ENCODE measurements at places on chromosomes 7 and 10. TPM values are rescaled to one million over a fixed set of nuclear protein-coding genes. Genes with fewer than 3 reads are reported as not detected.
A peak's percentile ranks its signal among the peaks of the same experiment; 100 is the strongest.

DNA sequence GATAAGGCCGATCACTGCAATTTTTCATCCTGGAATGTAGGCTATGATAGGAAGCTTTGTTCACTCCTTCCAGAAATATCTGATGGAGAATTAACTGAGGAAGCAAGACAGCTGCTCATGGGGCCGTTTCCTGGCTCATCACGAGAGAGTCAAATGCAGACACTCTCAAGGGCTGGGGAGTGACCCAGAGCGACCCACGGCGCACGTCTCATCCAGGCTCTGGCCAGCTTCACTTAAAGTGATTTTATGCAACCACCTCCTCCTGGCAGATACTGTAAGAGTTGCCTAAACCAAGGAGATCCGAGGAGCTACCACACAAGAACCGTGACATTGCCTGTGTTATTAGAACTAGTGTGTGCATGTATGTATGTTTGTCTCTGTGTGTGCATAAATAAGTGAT is 530.8 kb downstream of the TCERG1L start:
- no peak for DNase-seq

DNA sequence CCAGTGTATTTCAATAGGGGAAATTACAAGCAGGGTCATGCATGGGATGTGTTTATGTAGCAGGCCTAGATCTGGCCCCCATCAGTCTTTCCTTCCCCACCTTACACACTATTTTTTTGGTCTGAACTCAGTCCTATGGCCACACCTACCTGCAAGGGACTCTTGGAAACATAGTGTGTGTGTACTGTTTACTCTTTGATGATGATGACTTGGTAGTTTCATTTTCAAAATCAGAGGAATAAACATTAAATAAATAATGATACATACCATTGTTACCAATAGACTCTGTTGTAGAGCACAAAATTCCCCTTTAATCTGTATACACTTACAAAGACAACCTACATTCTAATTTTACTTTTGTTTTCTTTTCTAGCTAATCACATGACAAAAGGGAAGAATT is 191.0 kb downstream of the ZEB1 start:
- no peak for DNase-seq

GRCh38 chr10:76618171-76618570 is 1019.4 kb downstream of the KCNMA1 start:
- no peak for DNase-seq

GRCh38 chr7:155928583-155928982 is 116.3 kb upstream of the SHH start:
- no peak for DNase-seq

- no peak for DNase-seq
Measured at GRCh38 chr7:136030867-136031318, 53.7 kb upstream of the MTPN start.

The SPAG6 gene
- total RNA-seq = not detected

- DNase-seq = no peak
Measured at GRCh38 chr10:47145290-47145934, 154.6 kb upstream of the GDF10 start.

The NDUFA5 gene
- 72.9 TPM for total RNA-seq

The PDE6C gene
- not detected for total RNA-seq

DNA sequence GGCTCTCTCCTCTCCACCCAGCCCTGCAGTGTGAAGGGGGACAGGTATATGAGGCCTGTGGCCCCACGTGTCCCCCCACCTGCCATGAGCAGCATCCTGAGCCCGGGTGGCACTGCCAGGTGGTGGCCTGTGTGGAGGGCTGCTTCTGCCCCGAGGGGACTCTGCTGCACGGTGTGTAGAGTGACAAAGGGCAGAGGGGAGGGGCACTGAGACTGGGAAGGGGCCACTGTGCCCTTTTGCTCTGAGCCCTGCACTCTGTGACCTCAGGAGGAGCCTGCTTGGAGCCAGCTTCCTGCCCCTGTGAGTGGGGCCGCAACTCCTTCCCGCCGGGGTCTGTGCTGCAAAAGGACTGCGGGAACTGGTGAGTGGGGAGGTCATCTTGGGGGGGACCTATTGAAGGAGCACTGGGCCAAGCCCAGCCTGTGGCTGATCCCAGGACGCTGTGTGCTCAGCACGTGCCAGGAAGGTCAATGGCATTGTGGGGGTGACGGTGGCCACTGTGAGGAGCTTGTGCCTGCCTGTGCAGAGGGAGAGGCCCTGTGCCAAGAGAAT is 15.0 kb upstream of the ZNF467 start:
- no peak for DNase-seq

DNA sequence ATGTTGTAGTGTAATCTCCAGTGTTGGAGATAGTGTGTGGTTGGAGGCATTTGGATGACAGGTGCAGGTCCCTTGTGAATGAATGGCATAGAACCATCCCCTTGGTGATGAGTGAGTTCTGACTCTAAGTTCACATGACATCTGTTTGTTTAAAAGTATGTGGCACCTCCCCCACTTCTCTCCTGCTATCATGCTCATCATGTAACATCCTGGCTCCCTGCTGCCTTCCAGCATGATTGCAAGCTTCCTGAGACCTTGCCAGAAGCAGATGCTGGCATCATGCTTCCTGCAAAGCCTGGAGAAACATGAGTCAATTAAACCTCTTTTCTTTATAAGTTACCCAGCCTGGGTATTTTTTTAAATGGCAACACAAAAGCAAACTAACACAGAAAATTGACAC is 499.0 kb upstream of the SEMA3D start:
- DNase-seq = no peak

The LIPA gene
- total RNA-seq = 32.9 TPM

DNA sequence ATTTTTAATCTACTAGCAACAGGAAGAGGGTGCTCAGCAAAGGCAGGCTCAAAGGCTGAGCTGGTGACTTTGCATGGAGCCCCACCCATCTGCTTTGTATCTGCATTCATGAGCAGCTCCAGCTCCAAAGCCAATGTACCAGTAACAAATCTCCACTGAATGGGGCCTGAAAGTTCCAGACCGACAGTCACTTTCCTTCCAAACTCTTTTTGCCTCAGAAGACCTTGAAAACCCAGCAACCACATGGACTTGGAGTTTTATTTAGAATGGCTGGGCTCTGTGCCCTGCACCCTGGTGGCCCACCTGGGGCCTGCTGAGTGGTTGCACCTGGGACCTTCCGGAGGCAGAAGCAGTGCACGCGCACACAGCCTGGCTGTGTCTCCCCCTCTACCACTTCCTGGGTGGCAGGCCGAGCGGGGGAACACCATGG is 195.0 kb upstream of the PLXNA4 start:
- no peak for DNase-seq

The MSS51 gene
- 3.1 TPM for total RNA-seq

The EVX1 gene
- not detected for total RNA-seq

DNA sequence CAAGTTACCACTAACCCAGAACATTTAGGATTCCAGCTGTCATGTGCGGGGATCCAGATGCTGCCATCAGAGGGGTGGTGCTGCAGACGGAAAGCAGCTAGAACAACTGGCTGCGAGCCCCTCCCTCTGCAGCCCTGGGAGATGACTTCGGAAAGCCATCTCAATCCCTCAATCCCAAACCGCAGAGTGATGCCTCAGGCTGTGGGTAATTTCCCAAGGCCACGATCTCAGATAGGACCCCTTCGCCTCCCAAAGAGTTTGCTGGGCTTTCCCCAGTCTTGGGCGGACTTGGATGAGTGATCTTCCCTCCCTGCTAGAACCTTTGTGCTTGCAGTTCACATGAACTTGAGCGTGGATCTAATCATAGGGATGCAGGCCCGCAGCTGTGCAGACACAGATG is 71.3 kb upstream of the EN2 start:
- no peak for DNase-seq

The CPA2 gene
- total RNA-seq = 0.90 TPM

The GAD2 gene
- 1.4 TPM for total RNA-seq

The ADAM12 gene
- 0.22 TPM for total RNA-seq

The ZNF804B gene
- not detected for total RNA-seq

GRCh38 chr7:79529214-79529880 is 75.9 kb upstream of the MAGI2 start:
- DNase-seq = no peak

GRCh38 chr7:148699024-148699781 is 500 bp downstream of the CUL1 start:
- DNase-seq = peak; percentile 59

DNA sequence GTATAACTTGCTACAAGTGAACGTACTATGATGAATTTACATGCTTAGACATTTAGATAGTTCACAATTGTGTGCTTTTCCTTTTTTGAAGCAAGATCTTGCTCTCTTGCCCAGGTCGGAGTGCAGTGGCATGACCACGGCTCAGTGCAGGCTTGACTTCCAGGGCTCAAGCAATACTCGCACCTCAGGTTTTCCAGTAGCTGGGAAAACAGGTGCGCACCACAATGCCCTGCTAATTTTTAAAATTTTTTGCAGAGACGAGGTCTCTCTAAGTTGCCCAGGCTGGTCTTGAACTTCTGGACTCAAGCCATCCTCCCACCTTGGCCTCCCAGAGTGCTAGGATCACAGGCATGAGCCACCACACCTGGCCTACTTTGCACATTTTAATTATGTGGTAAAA is 1.8 kb downstream of the GPR15LG start:
- no peak for DNase-seq

Measured in WTC11 (cell line).